ENCODE measurements at places on chromosomes 6 and 20.

DNA sequence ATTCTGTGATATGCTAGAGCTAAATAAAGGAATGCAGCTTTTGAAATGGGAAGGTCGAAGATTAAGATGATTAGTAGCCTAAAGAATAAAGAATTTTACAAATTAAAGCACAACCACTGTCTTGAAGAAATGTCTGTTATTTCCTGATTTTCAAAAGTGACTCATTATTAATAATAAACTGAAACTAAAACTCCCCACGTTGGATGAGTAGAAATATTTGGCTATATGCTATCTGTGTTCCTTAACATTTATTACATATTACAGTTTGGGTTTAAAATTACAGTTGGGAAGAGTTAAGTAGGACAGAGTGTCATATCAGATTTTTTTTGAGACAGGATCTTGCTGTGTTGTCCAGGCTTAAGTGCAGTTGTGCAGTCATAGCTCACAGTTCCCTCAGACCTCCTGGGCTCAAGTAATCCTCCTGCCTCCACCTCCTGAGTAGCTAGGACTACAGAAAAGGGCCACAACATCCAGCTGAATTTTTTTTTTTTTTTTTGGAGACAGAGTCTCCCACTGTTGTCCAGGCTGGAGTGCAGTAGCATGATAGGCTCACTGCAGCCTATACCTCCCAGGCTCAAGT, 47.1 kb downstream of the AKIRIN2 start:
- no peak overlapping the region for H3K27ac ChIP-seq
- peaks cover under 1% of the 10 kb centered on the region for H3K4me1 ChIP-seq
- no peaks in the 10 kb centered on the region for H3K36me3 ChIP-seq

GRCh38 chr20:32764005-32764960, 2.1 kb downstream of the DNMT3B start:
- no peaks in the 10 kb centered on the region for H3K27me3 ChIP-seq
- H3K27ac ChIP-seq, result no peak overlapping the region
- peaks cover 18% of the 10 kb centered on the region for H3K4me1 ChIP-seq
- no peak overlapping the region for H3K4me3 ChIP-seq
- DNase-seq, result no peak
- H3K36me3 ChIP-seq, result no peaks in the 10 kb centered on the region

DNA sequence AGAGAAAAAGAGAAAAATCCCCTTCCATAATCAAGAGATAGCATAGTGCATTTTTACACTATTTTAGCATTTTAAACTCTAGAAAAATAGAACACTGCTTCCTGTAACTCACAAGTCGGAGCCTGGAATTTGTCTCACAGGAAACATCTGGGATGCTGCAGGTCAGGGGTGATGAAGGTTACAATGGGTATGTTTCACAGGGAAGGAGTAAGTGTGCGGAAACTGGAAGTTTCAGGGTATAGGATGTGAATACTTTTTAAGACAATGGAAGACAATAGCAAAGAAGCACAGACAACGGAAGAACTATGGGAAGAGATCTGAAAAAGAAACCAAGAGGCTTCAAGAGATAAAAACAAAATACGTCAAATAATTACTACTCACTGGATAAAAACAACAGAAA, 361.0 kb upstream of the MARCKS start:
- no peaks in the 10 kb centered on the region for H3K36me3 ChIP-seq
- DNase-seq, result no peak

DNA sequence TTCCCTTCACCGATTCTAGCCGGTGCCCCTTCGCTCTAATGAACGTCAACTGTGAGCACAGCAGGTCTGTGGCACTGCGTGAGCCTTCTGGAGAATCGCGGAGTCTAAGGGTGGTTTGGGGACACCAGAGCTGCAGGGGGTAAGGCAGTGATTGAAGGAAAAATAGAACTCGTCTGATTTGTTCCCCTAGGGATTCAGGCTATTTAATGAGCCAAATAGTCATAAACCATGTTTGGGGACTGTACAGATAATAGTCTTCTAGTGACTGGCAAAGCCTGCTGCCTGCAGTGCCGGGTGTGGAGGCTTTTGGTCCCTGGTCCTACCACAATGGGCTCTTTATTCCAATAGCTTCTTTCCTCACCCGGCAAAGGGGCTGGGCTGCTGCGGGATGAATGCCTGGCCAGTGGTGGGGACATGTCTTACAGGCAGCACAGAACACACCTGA, 11.1 kb upstream of the NTSR1 start:
- no peak overlapping the region for H3K4me3 ChIP-seq
- no peaks in the 10 kb centered on the region for H3K4me1 ChIP-seq
- no peak overlapping the region for H3K27ac ChIP-seq
- no peak for DNase-seq
- H3K36me3 ChIP-seq, result no peaks in the 10 kb centered on the region

- no peak overlapping the region for H3K27ac ChIP-seq
- no peaks in the 10 kb centered on the region for H3K27me3 ChIP-seq
Observed at GRCh38 chr6:106609699-106610098, 19.6 kb downstream of the RTN4IP1 start.

- no peaks in the 10 kb centered on the region for H3K4me1 ChIP-seq
- H3K36me3 ChIP-seq, result no peaks in the 10 kb centered on the region
- no peaks in the 10 kb centered on the region for H3K27me3 ChIP-seq
Observed at GRCh38 chr6:82741996-82742385, 323.6 kb downstream of the UBE3D start.

DNA sequence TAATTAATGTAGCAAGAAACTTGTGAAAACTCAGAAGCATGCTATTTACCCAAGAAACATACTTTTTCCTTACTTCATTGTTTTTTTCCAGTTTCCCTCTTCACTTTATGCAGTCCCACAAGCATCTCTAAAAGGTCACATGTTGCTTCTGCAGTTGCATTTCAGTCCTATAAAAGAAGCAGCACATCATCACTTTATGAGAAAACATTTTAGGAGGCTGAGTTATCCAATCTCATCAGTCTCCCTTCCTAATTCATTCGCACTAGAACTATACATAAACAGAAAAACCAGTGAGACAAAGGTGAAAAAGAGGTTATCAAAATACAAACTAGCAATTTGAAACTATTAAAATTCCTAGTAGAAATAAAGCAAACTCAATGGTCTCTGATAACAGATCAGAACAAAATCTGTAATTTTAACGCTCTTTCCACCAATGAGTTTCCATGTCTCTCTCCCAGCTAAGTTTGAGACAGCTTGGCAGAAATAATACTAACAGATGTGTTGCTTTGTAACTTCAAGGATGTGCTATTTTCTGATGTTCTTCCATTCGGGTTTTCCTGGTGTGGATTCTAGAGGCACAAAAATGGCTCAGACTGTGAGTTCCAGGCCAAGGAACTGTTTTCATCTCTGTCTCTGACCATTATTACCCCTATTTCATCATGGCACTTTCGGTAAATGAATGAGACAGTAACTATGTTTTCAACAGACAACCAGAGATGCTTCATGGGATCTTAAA, 48.4 kb downstream of the ZHX3 start:
- peak overlapping the region; percentile 64 for H3K27ac ChIP-seq
- no peaks in the 10 kb centered on the region for H3K36me3 ChIP-seq
- peaks cover 11% of the 10 kb centered on the region for H3K4me1 ChIP-seq
- no peak overlapping the region for H3K4me3 ChIP-seq
- no peaks in the 10 kb centered on the region for H3K27me3 ChIP-seq

DNA sequence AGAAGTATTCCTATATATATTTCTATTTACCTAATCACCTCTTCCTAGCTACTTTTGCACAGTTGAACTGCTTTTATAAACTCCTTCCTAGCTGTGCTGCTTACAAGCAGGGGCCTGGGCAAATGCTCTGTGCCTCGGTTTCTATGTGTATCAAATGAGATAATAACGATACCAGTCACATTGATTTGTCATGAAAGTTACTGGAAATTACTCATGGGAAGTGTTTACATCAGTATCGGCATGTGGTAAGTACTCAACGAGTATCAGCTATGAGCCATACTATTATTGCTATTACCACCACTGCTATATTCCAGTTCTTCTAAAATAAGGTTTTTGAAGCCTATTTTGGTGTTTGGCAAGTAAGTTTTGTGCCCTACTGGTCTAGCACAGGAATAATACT, 4.9 kb downstream of the LAMA4 start:
- H3K27ac ChIP-seq, result peak overlapping the region; percentile 53
- H3K4me1 ChIP-seq, result peaks cover 40% of the 10 kb centered on the region
- no peak overlapping the region for H3K4me3 ChIP-seq
- no peaks in the 10 kb centered on the region for H3K36me3 ChIP-seq
- no peaks in the 10 kb centered on the region for H3K27me3 ChIP-seq

DNA sequence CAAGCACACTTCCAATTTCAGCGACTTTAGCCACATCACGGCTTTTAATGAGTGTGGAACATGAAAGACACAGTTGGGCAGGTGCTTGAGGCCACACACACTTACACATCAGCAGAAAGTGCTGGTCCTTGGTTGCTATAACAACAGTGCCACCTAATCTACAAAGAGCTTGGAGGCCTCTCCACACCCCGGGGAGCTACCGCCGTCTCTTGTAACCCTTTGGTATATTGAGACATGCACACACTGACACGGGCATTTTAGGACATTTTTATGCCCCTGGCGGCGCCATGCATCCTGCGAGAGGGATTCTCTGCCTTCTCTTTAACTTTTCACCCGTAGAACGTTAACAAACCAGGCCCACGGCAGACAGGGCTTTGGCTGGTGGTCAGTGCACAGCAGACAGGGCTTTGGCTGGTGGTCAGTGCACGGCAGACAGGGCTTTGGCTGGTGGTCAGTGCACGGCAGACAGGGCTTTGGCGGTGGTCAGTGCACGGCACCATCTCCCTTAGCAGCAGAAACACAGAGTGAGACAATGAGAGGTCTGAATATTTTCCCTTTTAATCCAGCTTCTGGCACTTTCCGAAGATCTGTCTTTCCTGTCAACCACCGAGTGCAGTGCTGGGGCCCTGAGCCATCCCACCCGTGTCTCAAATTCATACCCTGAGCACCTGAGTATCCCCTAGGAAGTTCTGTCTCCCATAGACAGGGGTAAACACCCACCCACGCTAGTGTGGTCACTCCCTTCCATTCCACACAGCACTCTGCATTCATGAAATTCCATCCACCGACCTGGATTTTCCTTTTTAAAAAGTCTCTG, 116.6 kb upstream of the RPS6KA2 start:
- no peaks in the 10 kb centered on the region for H3K4me1 ChIP-seq
- H3K27me3 ChIP-seq, result no peaks in the 10 kb centered on the region
- DNase-seq, result no peak

DNA sequence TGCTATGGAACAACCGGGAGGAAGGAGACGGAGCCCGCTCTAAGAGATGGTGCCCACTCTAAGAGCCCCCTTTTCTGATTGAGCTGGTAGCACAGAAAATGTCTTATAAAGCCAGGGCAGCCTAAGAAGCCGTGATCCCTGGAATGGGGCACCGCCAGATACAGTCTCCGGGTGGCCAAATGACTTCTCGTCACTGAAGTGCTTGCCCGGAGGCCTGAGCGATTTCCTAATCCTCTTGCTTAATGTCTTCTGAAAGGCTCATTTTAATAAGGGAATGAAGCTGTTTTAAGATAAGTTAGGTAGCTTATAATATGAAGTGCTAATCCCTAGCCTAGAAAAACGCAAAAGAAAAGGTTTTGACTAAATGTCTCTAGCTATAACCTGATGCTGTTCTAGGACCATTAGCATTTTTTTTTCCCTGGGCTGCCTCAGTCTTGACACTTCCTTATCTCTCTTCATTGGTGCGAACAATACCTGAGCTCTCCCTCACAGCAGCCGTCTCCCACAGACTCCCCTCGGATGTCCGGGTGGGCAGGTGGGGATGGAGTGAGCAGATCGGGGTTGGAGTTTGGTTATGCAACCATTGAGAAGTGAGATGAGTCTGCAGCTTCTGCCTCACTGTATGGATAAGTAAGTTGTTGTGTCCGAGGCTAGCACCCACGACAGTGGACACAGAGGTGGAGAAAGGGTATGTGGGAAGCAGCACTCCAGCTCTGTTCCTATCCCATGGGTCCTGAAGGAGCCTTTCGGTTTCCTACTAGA, 559.4 kb upstream of the AGPAT4 start:
- no peaks in the 10 kb centered on the region for H3K36me3 ChIP-seq
- DNase-seq, result peak; percentile 69
- no peaks in the 10 kb centered on the region for H3K4me1 ChIP-seq
- H3K4me3 ChIP-seq, result no peak overlapping the region

GRCh38 chr6:157831424-157832249, 8.6 kb downstream of the SNX9 start:
- H3K27ac ChIP-seq, result no peak overlapping the region
- H3K36me3 ChIP-seq, result no peaks in the 10 kb centered on the region
- H3K27me3 ChIP-seq, result no peaks in the 10 kb centered on the region
- H3K4me3 ChIP-seq, result no peak overlapping the region
- no peak for DNase-seq

- H3K27ac ChIP-seq, result no peak overlapping the region
- no peaks in the 10 kb centered on the region for H3K27me3 ChIP-seq
- H3K4me1 ChIP-seq, result no peaks in the 10 kb centered on the region
- no peaks in the 10 kb centered on the region for H3K36me3 ChIP-seq
Observed at GRCh38 chr6:158717341-158718330, 67.8 kb downstream of the SYTL3 start.

DNA sequence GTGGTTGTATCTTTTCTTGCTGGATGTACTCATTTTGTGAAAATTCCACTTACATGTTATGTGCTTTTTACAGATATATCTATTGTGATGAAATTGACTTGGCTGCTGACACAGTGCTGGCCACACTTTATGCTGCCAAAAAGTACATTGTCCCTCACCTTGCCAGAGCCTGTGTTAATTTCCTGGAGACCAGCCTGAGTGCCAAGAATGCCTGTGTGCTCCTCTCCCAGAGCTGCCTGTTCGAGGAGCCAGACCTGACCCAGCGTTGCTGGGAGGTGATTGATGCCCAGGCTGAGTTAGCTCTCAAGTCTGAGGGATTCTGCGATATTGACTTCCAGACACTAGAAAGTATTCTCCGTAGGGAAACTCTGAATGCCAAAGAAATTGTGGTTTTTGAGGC, 4.9 kb downstream of the BTBD3 start:
- DNase-seq, result no peak
- H3K4me3 ChIP-seq, result no peak overlapping the region
- peaks cover 27% of the 10 kb centered on the region for H3K4me1 ChIP-seq
- H3K27ac ChIP-seq, result no peak overlapping the region
- no peaks in the 10 kb centered on the region for H3K27me3 ChIP-seq

DNA sequence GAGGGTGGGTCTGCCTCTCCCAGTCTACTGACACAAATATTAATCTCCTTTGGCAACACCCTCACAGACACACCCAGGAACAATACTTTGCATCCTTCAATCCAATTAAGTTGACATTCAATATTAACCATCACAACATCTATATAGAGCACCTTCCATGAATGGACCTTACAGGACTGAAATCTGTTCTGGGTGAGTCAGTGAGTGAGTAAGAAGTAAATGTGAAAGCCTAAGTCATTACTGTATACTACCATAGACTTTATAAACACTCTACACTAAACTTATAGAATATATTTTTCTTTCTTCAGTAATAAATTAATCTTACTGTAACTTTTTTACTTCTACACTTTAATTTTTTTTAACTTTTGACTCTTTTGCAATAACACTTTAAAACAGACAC, 993.8 kb upstream of the MAP3K7 start:
- no peaks in the 10 kb centered on the region for H3K27me3 ChIP-seq
- H3K4me1 ChIP-seq, result no peaks in the 10 kb centered on the region
- H3K27ac ChIP-seq, result no peak overlapping the region
- no peak overlapping the region for H3K4me3 ChIP-seq
- no peaks in the 10 kb centered on the region for H3K36me3 ChIP-seq

- no peaks in the 10 kb centered on the region for H3K4me1 ChIP-seq
- peak overlapping the region; percentile 92 for H3K27ac ChIP-seq
Observed at GRCh38 chr6:105997482-105997881, 88.7 kb upstream of the PRDM1 start.

All from vagina (tissue), 2 donors.